ENCODE measurements at places on chromosomes 1 and 21.

DNA sequence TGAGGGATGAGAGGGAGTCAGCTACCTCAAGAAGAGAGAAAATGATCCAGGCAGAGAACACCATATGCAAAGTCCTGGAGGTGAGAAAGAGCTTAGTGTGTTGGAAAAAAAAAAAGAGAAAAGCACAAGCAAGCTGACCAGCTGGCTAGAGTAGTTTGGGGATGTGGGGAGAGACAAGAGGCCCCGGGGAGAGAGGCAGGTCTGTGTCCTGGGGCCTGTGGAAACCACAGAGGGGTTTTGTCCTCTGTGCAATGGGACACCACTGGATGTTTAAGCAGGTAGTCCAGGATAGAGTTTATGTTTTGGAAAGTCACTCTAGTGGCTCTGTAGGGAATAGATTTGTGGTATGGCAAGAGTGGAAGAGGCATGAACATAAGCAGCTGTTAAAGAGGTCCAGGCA, 14.4 kb upstream of the CHI3L1 start:
- H3K4me1 ChIP-seq: no peaks in the 10 kb centered on the region
- H3K36me3 ChIP-seq: no peaks in the 10 kb centered on the region
- peaks cover 11% of the 10 kb centered on the region for H3K27me3 ChIP-seq
- no peak for DNase-seq
- no peak overlapping the region for H3K27ac ChIP-seq

- no peak for DNase-seq
- H3K4me3 ChIP-seq: peak overlapping the region; percentile 92
- H3K4me1 ChIP-seq: peaks cover 26% of the 10 kb centered on the region
- H3K27me3 ChIP-seq: peaks cover 52% of the 10 kb centered on the region
These were observed 1.8 kb upstream of the ADAMTS1 start for GRCh38 chr21:26847002-26847401.

GRCh38 chr1:19974822-19975416, 4.5 kb downstream of the PLA2G2A start:
- no peaks in the 10 kb centered on the region for H3K4me1 ChIP-seq
- H3K4me3 ChIP-seq: no peak overlapping the region
- peak; percentile 28 for DNase-seq
- peaks cover 26% of the 10 kb centered on the region for H3K27me3 ChIP-seq
- H3K36me3 ChIP-seq: no peaks in the 10 kb centered on the region

DNA sequence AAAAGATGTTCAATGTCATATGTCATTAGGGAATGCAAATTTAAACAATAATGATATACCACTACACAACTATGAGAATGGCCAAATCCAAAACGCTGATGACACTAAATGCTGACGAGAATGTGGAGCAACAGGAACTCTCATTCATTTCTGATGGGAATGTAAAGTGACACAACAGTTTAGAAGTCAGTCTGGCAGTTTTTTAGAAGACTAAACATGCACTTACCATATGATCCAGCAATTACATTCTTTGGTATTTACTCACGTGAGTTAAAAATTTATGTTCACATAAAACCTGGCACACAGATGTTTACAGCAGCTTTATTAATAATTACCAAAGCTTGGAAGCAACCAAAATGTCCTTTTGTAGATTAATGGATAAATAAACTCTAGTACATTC, 110.4 kb upstream of the C1orf21 start:
- H3K4me3 ChIP-seq: no peak overlapping the region
- H3K27ac ChIP-seq: no peak overlapping the region
- H3K27me3 ChIP-seq: peaks cover 2% of the 10 kb centered on the region
- H3K4me1 ChIP-seq: no peaks in the 10 kb centered on the region

GRCh38 chr1:202145068-202145743, 669 bp upstream of the ARL8A start:
- no peaks in the 10 kb centered on the region for H3K27me3 ChIP-seq
- H3K4me1 ChIP-seq: peaks cover 28% of the 10 kb centered on the region

DNA sequence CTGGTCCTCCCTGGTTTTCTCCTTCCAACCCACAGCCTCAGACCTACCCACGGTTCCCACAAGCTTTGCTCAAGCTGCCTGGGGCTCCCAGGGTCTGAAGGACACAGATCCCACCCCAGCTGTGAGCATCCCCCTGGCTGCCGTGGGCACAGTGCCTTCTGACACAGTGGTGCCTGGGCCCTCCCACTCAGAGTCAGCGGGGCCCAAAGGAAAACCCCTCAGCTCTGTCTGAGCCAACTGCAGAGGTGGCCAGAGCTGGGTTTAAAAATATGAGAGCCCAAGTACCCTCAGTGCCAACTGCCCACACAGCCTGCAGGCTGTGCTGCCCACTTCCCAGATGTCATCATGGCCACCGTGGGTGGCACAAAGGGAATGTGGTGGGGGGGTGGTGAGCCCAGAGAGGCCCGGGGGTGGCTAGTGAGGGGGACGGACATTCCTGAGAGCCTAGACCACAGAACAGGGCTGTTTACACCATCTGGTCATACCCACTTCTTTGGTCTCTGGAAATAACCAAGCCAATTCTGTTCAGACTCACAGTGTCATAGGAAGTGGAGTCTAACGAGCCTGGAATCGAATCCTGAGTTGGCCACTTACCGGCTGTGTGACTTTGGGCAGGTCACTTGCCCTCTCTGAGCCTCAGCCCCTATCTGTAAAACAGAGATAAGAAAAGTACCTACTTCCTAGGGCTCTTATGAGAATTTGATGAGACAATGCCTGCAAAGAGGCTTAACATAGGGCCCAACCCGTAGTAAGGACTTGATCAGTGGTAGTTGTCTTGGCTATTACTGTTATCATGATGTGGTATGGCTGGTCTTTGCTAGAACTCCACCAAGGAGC, 85.5 kb downstream of the CAMK2N1 start:
- H3K36me3 ChIP-seq: no peaks in the 10 kb centered on the region
- H3K27ac ChIP-seq: no peak overlapping the region
- H3K27me3 ChIP-seq: peaks cover 29% of the 10 kb centered on the region
- DNase-seq: no peak

- peaks cover 8% of the 10 kb centered on the region for H3K4me1 ChIP-seq
- no peak overlapping the region for H3K4me3 ChIP-seq
- H3K36me3 ChIP-seq: peaks cover 27% of the 10 kb centered on the region
- no peaks in the 10 kb centered on the region for H3K27me3 ChIP-seq
These were observed 12.9 kb downstream of the RAB42 start for GRCh38 chr1:28604962-28605361.

All from T-helper 2 cell treated with Interferon-gamma antibody and Interleukin-4, amounts not matched to agents 5 μg/mL and 100 μg/mL, for 36 hours (primary cell).